Cortex of kidney (tissue), 1 donor: ENCODE measurements at places on chromosomes 2 and 18.

- DNase-seq = no peak
Observed at GRCh38 chr2:20992201-20992711, 51.6 kb downstream of the APOB start.

- DNase-seq = no peak
Observed at GRCh38 chr2:67516362-67516761, 119.2 kb downstream of the ETAA1 start.

- DNase-seq = no peak
Observed at GRCh38 chr2:232524771-232525170, 1.2 kb upstream of the CHRND start.

GRCh38 chr18:12990641-12990966 lies 558 bp upstream of the CEP192 start:
- DNase-seq = no peak

GRCh38 chr2:20976527-20976926 lies 67.3 kb downstream of the APOB start:
- no peak for DNase-seq

DNA sequence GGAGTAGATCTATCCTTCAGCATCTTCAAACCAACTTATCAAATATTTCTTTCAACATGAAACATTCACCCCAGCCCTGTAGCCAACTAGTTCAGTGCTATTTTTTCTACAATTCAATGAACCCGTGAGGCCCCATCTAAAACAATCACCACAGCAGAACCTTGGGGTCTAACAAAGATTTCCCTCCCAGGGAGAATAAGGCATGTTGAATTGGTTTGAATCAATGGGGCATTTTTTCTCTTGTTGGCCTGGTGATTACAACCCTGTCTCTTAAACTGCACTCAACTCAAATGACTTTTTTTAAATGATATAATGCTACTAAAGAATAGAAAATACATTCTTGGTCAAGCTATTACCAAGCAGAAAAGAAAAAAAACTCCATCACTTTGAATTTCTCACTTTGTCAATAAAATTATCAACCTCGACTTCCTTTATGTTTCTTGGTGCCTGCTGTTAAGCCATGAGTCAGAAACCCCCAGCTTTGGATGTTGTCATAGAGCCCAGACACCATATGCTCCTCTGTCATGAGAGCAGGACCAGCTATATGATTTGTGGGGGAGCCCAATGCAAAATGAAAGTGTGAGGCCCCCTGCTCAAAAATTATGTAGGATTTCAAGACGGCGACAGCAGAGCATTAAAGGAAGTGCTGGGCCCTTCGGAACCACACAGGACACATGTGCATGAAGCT lies 282.4 kb downstream of the MEIS1 start:
- DNase-seq = no peak

GRCh38 chr2:232058063-232058877 lies 96.8 kb downstream of the DIS3L2 start:
- DNase-seq = no peak

DNA sequence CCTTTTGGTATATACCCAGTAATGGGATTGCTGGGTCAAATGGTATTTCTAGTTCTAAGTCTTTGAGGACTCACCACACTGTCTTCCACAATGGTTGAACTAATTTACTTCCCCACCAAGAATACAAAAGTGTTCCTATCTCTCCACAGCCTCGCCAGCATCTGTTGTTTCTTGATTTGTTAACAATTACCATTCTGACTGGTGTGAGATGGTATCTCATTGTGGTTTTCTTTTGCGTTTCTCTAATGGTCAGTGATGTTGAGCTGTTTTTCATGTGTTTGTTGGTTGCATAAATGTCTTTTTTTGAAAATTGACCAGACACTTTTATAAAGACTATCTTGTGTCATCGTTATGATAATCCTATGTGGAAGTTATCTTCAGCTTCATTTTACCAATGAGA lies 16.0 kb upstream of the ATP8B1 start:
- DNase-seq = no peak

- DNase-seq = no peak
Observed at GRCh38 chr2:72813841-72814240, 12.0 kb downstream of the EXOC6B start.

GRCh38 chr2:84924173-84925106 lies 19.0 kb downstream of the TMSB10 start:
- no peak for DNase-seq

- DNase-seq = no peak
Observed at GRCh38 chr2:8580316-8581233, 101.3 kb upstream of the ID2 start.

DNA sequence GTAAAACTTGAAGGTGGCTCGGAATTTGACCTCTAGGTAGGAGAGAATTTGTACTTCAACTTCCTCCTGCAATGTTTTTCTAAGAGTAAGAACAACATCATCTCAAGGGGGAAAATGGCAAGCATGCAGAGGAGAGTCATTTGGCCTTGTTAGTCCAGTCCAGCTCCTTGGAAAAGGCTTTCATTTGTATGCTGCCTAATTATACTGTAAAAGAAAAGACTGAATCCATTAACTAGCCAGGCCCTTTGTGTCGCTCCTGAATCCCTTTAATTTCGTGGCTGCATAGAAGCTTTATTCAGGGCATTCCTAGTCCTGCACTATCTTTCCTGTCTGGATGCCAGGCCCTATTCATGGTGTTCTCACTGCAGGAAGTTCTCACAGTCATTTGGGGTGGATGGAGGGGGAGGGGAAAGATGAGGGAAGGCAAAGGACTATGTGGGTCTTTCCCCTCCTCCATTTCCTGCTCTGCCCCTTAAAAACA lies 36.0 kb downstream of the PHLPP1 start:
- DNase-seq = no peak

- no peak for DNase-seq
Observed at GRCh38 chr2:30191819-30192271, 39.5 kb upstream of the LBH start.

GRCh38 chr2:225735844-225736243 lies 336.3 kb downstream of the NYAP2 start:
- DNase-seq = no peak

- no peak for DNase-seq
Observed at GRCh38 chr2:222332116-222332515, 33.3 kb upstream of the PAX3 start.

DNA sequence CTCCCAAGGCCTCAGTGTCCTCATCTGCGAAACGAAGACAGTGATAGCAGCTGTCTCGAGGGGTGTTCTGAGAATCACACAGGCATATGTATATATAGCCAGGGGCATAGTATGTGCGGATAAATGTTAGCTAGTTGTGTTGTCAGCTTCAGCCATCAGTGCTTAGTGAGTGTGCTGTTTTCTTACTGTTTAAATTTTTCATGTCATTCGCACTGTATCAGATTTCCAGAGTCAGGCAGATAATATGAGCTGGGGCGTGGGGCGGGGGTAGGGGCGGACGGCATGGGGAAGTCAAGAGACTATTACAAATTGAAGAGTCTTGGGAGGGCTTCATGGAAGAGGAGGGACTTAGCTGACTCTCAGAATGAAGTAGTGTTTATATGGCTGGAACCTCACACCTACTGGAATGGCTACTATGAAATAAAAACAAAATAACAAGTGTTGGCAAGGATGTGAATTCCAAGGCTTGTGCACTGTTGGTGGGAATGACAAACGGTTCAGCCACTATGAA lies 7.0 kb downstream of the TRAPPC12 start:
- DNase-seq = no peak

- no peak for DNase-seq
Observed at GRCh38 chr18:43919551-43919950, 642.3 kb upstream of the SYT4 start.

- no peak for DNase-seq
Observed at GRCh38 chr2:138030459-138030858, 66.2 kb downstream of the HNMT start.

GRCh38 chr18:58975781-58976180 lies 111.1 kb downstream of the ZNF532 start:
- no peak for DNase-seq

DNA sequence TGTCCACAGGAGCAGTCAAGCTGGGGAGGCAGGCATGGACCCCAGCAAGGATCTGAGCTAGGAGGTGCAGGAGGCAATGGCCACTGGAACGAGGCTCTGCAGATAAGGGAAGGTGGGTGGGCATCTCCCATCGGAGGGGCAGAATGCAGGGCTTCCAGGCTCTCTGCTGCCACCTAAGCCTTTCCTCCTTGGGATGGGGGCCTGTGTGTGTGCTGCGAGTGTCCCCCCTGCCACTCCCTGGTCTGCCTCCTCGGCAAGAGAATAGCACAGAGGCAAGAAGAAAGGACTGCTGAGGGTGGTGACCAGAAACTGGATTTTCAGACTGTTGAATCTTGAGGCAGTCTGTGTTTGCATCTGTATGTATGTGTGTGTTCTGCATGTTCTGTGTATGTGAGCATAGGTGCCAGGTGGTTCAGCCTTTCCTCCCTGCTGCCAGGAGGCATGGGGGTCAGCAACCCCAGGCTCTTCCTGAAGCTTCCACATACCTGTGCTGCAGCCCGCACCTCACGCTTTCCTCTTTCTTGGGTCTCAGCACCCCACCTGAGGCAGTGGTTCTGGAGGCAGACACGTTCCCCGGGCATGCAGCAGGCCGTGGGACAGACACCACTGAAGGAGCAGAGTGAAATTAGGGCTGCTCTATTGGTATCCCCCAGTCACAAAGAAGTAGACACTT lies 86.7 kb downstream of the EPAS1 start:
- DNase-seq = no peak

DNA sequence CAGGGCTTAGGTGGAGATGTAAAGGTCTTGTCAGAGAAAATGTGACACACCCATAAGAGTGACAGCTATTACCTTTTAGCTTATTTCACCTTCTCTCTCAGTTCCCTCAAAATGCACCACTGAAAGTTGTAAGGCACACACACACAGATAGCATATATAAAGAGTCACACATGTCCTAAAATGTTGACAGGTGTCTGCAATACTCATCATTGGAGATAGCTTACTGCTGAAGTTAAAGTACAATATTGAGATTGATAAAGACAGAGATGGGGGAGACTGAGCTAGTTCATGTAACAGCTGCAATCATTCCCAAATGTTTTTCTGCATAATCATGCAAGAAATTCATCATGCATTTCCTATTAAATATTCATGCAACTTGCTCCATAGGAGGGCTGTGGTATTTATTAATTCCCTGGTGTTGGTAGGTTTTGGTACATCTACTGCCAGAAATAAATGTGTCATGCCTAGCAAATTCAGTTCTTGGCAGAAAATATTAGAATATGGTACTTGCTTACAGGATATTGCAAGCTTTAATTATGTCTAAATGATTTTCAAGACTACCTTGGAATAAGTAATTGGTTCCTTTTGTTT lies 118.8 kb upstream of the RBMS1 start:
- no peak for DNase-seq

DNA sequence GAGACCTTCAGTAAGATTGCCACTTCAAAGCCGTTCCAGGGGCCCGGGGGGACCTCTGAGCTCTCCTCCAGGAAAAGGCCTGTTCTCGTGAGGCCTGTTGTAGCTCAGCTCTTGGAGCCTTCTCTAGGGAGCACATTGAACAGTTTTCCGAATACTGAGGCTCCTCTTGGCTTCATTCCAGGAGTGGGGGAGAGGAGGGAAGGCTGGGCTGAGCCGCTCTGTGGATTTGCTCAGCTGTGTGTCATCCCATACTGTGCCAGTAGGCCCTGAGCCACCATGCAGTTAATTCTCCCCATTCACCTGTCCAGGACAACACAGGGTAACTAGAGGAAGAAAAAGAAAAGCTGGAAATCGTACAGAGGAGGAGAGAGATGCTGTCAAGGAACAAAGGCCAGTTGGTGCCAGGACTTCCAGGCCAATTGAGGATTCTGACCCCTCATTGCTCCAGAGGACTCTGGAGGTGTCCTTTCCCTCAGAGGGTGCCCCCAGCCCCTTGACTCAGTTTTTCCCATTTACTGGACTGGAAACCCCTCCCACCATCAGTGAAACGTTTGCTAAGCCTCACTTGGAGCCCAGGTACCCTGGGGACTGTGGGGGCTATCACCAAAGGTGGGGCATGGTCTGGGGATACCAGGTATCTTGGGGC lies 41.4 kb downstream of the HS1BP3 start:
- DNase-seq = no peak

DNA sequence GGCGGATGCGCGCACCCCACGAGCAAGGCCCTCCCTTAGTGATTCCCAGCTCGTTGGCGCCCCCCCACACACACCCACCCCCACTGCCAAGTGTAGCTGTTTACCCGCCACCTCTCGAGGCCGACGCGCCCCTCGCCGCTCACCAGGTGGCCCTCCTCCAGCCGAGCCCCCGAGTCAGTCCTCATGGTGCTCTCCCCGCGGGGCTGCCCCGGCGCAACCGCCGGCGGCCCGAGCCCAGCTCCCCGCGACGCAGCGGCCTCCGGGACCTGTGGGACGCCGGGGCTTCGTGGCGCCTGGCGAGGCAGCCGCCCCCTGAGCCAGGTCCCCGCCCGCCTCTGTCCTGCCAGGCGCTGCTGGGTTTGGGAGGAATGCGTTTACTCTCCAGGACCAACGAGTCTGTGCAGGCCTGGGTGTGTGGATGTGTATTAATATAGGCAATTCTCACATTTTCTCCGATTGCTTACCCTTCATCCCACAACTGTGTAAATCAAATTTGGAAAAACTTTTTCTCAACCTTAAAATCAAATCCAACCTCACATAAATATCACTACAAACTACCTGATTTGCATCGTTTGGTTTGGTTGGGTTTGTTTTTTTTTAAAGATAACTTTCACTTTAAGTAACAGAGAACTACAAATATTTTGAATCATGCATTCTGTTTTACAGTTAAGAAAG lies at the start of gene TMEM237:
Gene TMEM237 (minus strand): TSS at position 288 of the 675 bp plus-strand sequence. CDS start 103 bp downstream, at position 185.
- no peak for DNase-seq
